ENCODE measurements at places on chromosomes 1 and 21.

GRCh38 chr1:187566354-187566753, 737.6 kb downstream of the PLA2G4A start:
- DNase-seq, result no peak

- DNase-seq, result no peak
These were observed 373.0 kb upstream of the ADAMTS5 start for GRCh38 chr21:27339902-27340301.

GRCh38 chr1:111747282-111747734, 8.1 kb upstream of the INKA2 start:
- no peak for DNase-seq

DNA sequence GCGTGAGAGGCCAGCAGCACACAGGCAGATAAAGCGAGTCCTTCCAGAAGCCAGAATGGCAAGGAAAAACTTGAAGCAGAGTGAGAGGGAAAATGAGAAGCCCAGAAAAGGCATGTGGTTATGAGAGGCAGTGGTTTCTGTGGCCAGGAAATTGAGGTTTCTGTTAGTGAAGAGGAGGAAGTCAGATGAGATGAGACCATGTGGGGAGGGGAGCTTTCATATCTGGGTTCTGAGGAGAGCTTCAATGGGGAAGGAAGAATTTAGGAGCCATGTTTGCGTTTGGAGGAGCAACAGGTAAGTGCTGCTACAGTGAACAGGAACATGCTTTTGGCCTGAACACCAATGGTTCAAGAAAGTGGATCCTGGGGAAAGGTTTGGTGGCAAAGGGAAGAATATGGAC, 6.1 kb upstream of the CD1A start:
- no peak for DNase-seq

DNA sequence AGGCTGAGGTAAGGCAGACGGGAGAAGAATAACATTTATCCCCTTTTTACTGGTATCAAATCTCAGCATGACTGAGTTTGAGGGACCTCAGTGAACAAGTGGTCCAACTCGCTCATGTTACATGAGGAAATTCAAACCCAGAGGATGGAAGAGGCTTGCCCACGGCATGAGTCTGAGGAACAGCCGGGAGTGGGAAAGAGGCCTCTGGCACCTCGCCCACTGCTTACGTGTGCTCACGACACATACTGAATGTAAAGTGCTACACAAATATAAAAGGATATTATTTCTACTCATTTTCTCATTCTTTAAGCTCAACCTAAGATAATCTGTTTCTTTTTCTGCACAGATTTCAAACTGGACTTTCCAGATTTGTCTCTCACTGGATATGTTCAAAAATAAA, 14.7 kb downstream of the BEND5 start:
- DNase-seq, result no peak

DNA sequence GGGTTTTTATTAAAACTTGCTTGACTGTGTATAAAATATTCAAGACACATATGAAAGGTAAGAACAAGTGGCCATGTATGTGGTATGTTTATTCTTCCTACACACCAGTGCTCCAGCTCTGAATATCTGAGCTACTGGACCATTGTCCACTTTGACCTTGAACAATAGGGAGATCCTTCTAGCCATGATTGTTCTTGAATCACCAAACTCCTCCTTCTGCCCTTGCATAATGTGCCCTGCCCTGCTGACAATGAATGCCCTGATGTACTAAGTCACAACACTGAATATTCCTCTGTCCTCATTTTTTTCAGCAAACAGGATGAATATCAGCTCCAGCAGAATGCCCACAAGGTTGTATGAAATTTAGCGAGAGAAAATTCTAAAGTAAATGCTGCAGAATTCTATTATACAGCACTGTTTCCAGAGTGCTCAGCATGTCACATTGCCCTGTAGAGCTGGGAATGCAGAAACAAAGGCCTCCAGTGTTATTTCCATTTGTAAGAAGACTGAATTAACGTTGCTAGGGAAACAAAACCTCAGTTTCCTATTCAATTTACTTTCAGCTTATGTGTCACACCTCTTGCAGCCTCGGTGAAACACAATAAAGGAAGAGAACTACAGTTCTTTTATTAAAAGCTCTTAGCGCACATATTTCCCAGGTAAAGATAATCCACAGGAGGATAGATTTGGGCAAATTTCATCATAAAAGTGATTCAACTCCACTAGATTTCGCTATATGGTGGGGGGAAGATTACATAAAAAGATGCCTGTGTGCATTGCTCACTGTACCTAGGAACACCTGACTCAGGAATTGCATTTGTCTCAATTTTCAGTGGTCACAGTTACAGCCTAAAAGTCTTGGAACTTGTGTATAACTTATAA, 187.4 kb upstream of the ATP1B1 start:
- DNase-seq, result no peak
